ENCODE measurements at places on chromosomes 6 and 20.

DNA sequence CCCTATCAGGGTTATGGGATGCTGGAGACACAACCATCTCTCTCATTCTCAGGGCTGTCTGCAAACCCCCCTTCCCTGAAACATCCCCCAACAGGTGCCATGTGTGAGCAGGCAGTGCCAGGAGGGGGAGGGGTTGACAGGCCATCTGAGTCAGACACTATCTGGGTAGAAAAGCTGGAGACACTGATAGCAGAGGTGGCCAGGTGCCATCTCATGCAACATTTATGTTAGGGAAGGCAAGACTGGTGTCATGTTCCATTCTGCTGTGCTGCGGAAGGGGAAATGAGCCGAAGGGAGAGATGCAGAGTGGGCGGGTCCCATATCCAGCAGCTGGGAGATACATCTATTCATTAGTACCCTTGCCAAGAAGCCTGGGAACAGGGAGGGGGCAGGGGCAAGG lies 3.5 kb downstream of the LHFPL5 start:
- DNase-seq: no peak

DNA sequence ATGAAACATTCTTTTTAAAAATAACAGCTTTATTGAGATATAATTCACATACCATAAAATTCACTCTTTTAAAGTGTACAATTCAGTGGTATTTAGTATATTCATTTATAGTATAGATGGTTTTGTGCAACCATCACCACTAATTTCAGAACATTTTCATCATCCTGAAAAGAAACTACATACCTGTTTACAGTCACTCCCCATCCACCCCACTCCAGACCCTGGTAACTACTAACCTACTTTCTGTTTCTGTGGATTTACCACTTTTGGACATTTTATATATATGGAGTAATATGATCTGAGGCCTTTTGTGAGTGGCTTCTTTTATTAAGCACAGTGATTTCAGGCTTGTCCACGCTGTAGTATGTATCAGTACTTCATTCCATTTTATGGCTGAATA lies 2.5 kb upstream of the TMEM217 start:
- DNase-seq: no peak

- DNase-seq: peak; percentile 86
Measured at GRCh38 chr6:41784581-41785171, 2.8 kb upstream of the TOMM6 start.

DNA sequence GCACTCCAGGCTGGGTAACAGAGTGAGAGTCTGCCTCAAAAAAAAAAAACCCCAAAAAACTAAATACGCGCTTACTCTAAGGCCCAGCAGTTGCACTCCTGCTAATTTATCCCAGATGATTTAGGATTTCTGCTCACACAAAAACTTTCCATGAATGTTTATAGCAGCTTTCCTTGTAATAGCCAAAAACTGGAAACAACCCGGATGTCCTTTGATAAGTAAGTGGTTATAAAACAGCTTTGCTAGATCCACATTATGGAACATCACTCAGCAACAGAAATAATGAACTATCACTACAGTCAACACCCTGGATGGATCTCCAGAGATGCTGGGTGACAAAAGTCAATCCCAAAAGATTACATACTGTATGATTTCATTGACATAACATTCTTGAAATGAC lies 220.4 kb upstream of the JARID2 start:
- no peak for DNase-seq

- DNase-seq: peak; percentile 81
Measured at GRCh38 chr20:60104993-60105803, 147.0 kb downstream of the CDH26 start.

- no peak for DNase-seq
Measured at GRCh38 chr6:154513601-154514320, 3.3 kb upstream of the CNKSR3 start.

GRCh38 chr20:10447028-10447427 lies 11.9 kb downstream of the SLX4IP start:
- peak; percentile 68 for DNase-seq

DNA sequence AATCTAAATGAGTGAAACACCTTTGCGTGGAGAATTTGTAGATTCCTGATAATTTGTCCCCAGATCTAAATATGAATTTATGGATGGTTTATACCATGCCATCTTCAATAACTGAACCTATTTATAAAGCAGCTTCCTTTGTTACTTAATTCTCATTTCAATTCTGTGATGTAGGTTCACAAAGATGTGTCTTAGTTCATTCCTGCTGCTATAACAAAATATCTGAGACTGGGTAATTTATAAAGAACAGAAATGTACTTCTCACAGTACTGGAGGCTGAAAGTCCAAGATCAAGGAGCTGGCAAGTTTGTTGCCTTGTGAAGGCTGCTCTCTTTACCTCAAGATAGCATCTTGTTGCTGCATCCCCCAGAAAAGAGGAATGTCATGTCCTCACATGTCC lies 2.1 kb upstream of the TFB1M start:
- no peak for DNase-seq

DNA sequence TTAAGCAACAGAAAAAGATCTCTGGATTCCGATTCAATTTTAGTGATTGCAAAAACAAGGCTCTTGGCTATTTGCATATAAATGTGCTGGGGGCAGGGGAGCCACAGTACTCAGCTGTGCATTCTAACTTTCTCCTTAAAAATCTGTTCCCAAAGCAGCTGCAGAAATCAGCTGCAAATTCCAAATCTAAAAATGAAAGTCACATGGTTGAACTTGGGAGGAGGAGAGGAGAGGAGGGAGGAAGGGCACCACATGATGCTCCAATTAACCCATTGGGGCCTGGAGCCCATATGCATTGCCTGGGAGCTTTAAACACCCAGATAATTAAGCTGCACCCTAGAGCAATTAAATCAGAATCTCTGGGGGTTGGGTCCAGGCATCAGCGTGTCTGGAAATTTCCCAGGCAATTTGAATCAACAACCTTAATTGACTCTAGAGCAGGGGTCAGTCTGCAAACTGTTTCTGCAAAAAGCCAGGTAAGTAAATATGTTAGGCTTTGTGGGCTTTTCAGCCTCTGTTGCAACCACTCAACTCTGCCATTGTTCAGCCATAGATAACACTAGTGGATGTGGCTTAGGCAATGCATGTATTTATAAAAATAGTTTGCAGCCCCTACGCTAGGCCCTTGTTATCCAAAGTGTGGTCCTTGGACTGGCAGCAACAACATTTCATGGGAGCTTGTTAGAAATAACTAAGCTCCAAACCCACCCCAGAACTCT lies 508.1 kb downstream of the KIF16B start:
- no peak for DNase-seq

DNA sequence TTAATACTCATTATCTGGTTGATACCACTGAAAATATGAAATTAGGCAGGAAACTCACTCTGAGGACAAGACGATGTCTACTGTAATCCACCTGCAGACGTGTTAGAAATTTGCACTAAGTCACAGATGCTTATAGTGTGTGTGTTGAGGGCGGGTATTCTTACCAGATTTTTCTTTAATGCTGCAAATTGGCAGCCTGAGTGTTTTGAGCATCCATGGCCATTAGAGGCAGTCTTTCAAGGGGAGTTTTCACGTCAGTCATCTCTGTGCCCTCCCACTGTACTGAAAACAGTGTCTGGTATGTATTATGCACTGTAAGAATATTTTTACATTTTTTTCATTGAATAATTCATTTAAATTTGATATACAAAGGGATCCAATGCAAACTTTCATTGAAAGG lies 266.5 kb upstream of the QKI start:
- DNase-seq: no peak

GRCh38 chr6:31614075-31614619 lies 887 bp upstream of the AIF1 start:
- DNase-seq: peak; percentile 64

DNA sequence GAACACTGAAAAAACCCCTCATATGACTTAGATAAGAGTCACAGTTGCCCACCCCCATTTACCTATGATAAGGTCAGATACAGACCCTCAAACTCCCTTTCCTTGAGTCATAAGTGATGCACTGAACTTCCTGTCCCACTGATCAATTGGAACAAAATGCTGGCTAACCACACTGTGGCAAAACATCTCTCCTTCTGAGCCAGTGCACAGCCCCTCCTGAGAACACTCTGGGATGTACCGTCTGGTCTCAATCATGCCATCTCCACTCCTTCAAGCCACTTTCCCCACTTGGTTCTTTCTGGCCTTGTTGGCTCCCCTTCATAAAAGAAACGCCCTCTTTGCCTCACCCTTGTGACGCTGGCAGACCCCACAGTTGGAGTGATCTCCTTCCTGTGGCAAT lies 42.6 kb upstream of the NXT1 start:
- no peak for DNase-seq

- no peak for DNase-seq
Measured at GRCh38 chr20:32520927-32521203, 64.3 kb downstream of the NOL4L start.

DNA sequence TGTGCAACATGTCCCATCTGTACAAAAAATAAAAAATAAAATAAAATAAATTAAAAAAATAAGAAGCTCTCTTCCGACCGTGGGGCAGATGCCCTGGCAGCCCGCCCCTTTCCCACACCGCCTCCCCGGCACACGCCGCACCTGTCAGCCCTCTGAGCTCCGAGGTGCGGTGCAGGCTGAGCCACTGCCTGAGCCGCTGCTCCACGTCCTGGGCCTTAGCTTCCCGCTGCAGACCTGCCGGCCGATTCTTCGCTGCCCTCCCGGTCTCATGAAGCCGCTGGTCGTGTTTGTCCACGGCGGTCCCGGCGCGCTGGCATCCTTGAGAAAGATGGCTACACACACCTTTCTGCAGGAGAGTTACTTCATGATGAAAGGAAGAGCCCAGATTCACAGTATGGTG lies 10.7 kb upstream of the CLPSL2 start:
- DNase-seq: no peak

DNA sequence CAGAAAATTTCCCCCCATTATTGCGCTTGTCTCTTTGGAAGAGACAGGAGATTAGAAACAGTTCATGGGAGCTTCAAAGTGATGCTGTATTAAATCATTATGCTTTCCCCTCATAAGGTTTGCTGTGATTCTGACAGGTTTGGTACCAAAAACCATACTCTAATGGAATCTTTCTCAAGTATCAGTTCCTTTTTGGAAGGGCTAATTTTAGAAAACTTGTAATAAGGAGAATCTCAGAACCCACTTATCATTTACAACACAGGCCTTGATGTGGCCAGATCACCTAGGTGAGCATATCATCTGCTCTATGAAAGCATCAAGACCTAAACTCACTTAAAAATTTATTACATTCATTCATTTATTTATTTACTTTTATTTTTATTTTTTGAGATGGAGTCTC lies 51.2 kb downstream of the TP53INP2 start:
- DNase-seq: no peak

- DNase-seq: no peak
Measured at GRCh38 chr6:140027219-140027618, 652.8 kb upstream of the CITED2 start.

DNA sequence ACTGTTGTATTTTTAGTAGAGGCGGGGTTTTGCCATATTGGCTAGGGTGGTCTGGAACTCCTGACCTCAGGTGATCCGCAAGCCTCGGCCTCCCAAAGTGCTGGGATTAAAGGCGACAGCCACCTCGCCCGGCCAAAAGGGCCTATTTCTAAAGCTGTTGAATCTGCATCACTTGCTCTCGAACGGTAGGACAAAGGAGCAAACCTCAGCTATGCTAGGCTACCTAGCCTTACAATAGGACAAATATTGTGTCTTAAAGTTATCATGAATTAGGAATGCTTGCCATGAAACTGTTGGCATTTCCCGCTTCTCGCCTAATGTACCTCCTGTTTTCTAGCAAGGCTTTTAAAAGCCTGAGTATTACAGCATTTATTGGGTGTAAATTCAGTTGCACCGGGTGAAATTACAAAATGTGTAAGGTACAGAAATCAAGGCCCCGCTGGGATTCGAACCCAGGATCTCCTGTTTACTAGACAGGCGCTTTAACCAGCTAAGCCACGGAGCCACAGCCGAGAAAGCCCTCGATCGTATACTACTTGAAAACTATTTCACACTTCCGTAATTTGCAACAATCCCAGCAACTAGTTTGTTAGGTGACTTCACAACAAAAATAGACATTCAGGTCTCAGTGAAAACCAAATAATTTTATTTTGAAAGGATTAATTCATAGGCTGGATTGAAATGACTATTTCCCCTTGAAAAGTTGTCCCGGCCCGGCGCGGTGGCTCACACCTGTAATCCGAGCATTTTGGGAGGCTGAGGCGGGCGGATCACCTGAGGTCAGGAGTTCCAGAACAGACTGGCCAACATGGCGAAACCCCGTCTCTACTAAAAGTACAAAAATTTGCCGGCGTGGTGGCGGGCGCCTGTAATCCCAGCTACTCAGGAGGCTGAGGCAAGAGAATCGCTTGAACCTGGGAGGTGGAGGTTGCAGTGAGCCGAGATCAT lies 211.6 kb upstream of the ZNF184 start:
- peak; percentile 63 for DNase-seq

- DNase-seq: no peak
Measured at GRCh38 chr20:47297746-47298145, 58.8 kb downstream of the ZMYND8 start.

GRCh38 chr6:24092407-24092806 lies 33.6 kb upstream of the NRSN1 start:
- no peak for DNase-seq

DNA sequence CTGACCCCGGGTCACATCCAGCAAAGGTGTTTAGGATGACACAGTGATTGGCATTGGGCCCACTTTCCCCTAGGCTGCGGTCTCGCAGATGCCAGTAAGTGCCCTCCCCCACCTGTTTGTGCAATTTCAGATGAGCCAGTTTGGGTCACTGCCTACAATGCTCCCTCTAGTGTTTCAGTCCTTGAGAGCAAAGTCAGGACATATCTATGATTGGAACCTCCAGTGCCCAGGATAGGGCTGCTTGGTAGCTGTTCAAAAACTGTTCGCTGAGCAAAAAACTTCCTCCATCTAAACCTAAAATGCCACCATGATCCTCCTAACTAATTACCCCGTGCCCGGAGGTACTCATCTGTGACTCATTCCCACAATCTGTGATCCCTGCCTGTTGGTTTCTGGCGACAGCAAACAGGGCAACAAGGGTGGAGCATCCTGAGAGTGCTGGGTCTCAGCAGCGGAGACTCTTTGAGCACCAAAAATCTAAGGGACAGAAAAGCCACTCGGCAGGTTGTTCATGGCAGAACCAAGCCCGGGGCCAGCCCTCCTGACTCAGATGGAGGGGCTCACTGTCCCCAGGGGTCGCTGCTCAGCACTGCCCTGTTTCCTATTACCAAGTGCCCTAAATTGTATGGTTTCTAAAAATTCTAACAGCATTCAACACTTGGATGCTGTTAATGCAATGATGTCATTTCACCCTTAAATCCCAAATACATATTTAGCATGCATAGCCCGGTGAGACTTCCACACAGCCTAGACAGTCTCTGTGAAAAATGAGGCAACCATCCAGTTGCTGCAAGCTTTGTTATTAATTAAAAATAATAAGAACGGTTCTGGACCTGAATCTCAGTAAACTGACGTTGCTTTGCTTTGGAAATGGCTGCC lies 5.0 kb downstream of the VSX1 start:
- peak; percentile 29 for DNase-seq

DNA sequence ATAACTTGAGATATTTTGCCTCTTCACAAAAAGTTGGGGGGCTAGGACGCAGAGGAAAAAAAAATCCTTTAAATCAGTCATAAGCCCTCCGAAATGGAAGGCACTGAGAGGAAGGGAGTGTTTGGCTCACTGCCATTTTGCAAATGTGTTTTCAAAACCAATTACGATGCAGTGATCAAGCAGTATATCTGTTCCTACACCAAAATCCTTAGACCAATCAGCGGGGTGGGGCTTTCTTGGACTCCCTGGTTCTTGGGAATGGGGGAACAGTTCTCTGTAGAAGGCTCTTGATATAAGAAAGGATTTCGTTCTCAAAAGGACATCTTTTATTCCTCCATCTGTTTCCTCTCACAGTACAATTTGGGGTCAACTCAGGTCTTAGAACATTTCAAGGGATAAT lies 478.6 kb upstream of the JARID2 start:
- DNase-seq: no peak
